ENCODE measurements at places on chromosomes 1 and 21. TPM values are rescaled to one million over a fixed set of nuclear protein-coding genes. Genes with fewer than 3 reads are reported as not detected.

The RBM11 gene
- polyA plus RNA-seq: not detected

The LCE1F gene
- polyA plus RNA-seq: not detected

The HRNR gene
- polyA plus RNA-seq: 0.09 TPM

The NBPF19 gene
- 8.6 TPM for polyA plus RNA-seq

The AK5 gene
- polyA plus RNA-seq: 6.6 TPM

The HSPA6 gene
- polyA plus RNA-seq: 0.67 TPM

The PCBP3 gene
- polyA plus RNA-seq: 0.81 TPM

The FCGR3A gene
- 3.4 TPM for polyA plus RNA-seq

The TNFSF4 gene
- 2.5 TPM for polyA plus RNA-seq

The TBCE gene
- polyA plus RNA-seq: 46.0 TPM

The RHBDL2 gene
- polyA plus RNA-seq: 0.76 TPM

The FCMR gene
- 1.5 TPM for polyA plus RNA-seq

All from hindlimb muscle (tissue), 1 donor.